ENCODE measurements at places on chromosomes 5 and 9. TPM values are rescaled to one million over a fixed set of nuclear protein-coding genes. Genes with fewer than 3 reads are reported as not detected.
A peak's percentile ranks its signal among the peaks of the same experiment; 100 is the strongest.

The CDH6 gene
- polyA plus RNA-seq, result 0.84 TPM

- DNase-seq, result no peak
These were observed 184.8 kb downstream of the NR3C1 start for GRCh38 chr5:143218517-143219170.

The WWC1 gene
- polyA plus RNA-seq, result 0.45 TPM

DNA sequence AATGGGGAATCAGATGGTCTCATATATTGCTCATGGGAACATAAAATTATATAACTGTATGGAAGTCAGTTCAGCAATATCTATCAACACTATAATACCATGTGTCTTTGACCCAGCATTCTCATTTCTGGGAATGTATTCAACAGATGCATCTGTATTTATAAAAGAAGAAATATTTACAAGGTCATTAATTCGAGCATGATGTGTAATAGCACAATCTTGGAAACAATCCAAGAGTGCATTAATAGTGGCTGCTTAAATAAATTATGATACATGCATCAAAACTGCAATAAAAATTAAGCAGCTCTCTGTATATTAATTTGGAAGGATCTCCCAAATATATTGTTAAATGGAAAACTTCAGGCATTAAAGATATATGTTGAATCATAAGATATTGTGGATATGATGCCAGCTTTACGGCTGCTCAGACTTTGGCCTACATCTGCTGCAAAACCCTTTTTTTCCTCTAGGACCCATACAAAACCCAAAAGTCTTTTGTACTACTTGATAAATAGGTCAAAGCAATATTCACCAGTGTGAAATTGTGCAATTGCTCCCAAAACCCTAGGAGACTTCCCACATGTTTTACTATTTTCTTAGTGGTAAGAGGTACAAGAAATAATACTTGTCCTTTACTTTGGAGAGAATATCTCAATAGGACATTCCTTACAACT lies 45.3 kb upstream of the ISOC1 start:
- no peak for DNase-seq

The PAEP gene
- not detected for polyA plus RNA-seq

GRCh38 chr9:122228191-122228567 lies 578 bp downstream of the LHX6 start:
- DNase-seq, result no peak

- no peak for DNase-seq
These were observed 283.4 kb downstream of the NFIB start for GRCh38 chr9:14030375-14031059.

The C9 gene
- polyA plus RNA-seq, result not detected

The CSF1R gene
- polyA plus RNA-seq, result 4.5 TPM

DNA sequence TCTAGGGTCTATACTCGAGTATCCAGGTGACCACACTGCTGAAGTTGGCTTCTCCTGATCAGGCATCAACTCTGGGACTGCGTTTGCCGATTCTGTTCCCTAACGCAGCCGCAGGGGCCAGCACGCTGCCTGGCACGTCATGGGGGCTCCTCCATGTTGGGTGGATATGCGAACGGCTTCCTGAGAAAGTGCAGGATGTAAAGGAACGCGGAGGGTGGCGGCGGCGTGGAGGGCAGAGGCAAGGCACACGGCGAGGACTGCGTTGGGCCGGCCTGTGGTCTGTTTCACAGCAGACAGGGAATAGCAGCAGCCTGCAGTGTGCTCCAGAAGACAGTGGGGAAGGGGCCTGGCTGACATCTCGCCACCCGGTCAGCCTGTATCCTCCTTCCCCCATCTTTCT lies 3.8 kb downstream of the LCN10 start:
- no peak for DNase-seq

GRCh38 chr9:90943341-90943740 lies 141.7 kb downstream of the SYK start:
- no peak for DNase-seq

The GLRA1 gene
- polyA plus RNA-seq, result not detected

GRCh38 chr9:3840311-3840710 lies 314.5 kb upstream of the RFX3 start:
- DNase-seq, result no peak

The PLAA gene
- polyA plus RNA-seq, result 14.9 TPM

GRCh38 chr9:113541019-113541900 lies 77.7 kb downstream of the RGS3 start:
- DNase-seq, result no peak

The NPR3 gene
- polyA plus RNA-seq, result 12.6 TPM

DNA sequence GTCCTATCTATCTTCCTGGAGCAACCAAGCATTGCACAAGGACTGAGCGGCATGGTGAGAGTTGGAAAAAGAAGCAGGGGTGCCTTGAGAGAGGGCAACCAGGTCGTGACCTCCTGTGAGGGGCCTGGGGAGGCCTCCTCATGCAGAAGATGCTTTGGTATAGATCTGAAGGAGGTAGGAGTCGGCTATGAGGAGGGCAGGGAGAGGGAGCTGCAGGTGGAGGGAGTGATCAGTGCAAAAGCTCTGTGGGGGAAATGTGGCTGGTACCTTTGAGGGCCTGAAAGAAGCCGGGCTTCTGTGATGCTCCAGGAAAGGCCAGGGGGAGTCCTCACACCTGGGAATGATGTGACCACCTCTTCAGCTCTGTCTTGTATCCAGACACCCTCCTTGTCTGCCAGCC lies 3.6 kb upstream of the SLC25A48 start:
- no peak for DNase-seq

GRCh38 chr9:136051837-136052471 lies 43.1 kb downstream of the NACC2 start:
- DNase-seq, result peak; percentile 81
